Stimulated activated CD8-positive, alpha-beta memory T cell treated with anti-CD3 and anti-CD28 coated beads, Interleukin-4, amount 100 ng/mL, for 1 hour (primary cell): ENCODE measurements at places on chromosomes 4 and X.

DNA sequence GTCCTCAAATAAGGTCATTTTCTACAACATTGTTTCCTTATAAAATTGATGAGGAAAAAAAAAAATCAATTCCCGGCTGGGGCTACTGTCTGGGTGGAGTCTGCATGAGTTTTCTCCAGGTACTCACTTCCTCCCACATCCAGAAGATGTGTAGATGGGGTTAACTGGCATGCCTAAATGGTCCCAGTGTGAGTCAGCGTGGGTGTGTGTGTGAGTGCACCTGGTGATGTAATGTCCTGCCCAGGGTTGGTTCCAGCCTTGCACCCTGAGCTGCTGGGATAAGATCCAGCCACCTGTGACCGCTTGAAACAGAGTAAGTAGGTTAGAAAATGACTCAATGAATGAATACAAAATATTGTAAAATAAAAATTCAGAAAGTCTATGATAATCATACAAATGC, 11.1 kb downstream of the USP26 start:
- DNase-seq: no peak

DNA sequence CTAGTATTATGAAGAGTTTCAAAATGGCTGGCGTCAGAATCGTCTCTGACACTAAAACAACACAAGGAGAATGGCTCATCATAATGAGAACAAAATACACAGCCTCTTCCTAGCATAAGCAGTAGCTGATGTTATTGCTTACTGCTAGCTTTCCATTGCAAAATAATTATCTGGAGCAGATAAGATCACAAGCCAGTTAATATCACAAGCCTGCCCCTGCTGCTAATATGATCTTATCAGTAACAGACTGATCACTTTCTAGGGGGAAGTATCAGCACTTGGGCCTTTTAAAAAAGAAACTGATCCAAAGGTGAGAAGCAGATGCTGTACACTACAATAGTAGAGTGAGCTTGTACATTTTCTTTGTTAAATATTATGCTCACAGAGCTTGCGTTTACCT, 554.8 kb upstream of the PABPC4L start:
- no peak for DNase-seq

- no peak for DNase-seq
Measured at GRCh38 chr4:173698557-173699262, 168.7 kb upstream of the HAND2 start.

DNA sequence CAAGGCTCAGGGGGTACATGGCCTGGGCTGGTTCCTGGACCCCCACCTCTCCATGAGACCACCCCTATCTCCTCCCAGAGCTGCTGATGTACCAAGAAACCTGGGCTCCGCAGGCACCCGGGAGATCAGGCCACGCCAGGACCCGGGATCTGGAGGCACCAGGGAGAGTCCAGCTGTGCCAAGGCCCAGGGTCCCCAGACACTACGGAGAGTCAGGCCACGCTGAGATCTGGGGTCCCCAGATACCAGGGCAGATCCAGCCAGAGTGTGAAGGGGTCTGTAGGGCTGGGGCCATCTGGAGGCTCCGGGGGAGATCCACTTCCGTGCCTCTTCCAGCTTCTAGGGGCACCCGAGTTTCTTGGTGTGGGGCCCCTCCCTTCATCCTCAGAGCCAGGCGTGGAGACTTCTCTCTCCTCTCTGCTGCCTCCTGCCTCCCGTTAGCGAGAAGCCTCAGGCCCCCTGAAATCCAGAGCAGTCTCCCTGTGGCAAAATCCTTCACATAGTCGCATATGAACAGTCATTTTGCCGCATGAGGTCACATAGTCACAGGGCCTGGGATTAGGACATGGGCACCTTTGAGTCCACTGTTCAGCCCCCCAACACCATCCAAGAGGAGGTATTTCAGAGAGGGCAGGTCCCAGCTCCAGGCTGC, 9.7 kb downstream of the ABLIM2 start:
- DNase-seq: no peak
